Ovary (tissue), 10 donors: ENCODE measurements at places on chromosomes 1 and 21.

GRCh38 chr1:54391450-54392209 is 14.6 kb downstream of the SSBP3 start:
- DNase-seq: no peak

- no peak for DNase-seq
These were observed 37.0 kb downstream of the CCDC185 start for GRCh38 chr1:223430236-223430635.

- DNase-seq: no peak
These were observed 15.0 kb downstream of the TNFRSF25 start for GRCh38 chr1:6450943-6451373.

DNA sequence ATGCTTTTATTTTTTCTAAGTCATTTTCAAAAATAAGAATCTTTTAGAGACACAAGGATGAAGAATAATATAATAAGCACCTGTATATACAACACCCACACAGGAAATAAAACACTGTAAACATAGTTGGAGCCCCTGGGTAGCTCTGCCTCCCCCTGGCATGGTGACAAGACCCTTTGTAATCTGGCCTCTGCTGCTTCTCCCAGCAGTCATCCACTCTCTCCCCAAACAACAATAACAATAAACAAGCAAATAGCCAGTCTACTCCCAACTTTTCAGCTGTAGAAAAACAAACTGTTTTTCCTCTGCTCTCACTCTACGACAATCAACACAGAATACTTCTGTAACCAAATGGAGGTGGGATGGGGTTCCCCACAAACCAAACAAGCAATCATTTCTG is 110.1 kb downstream of the CSMD2 start:
- no peak for DNase-seq

DNA sequence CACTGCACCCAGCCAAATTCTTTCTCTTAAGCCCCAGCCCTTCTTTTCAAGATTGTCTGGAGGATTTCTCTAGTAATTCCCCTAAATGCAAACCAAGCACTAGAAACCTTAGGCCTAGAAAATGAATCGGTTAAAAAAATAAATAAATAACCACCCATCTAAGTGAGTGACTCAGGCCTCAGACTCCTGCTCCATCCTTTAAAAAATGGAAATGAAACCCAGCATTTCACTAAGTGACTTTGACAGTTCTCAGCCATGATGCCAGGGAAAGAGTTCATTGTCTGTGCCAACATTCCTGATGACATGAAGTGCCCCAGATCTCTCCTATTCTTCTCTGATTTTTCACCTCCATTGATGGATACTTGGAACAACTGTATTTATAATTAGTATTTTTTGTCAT is 415.2 kb upstream of the DAB1 start:
- no peak for DNase-seq

- no peak for DNase-seq
These were observed 21.2 kb upstream of the FAM131C start for GRCh38 chr1:16094453-16095158.

DNA sequence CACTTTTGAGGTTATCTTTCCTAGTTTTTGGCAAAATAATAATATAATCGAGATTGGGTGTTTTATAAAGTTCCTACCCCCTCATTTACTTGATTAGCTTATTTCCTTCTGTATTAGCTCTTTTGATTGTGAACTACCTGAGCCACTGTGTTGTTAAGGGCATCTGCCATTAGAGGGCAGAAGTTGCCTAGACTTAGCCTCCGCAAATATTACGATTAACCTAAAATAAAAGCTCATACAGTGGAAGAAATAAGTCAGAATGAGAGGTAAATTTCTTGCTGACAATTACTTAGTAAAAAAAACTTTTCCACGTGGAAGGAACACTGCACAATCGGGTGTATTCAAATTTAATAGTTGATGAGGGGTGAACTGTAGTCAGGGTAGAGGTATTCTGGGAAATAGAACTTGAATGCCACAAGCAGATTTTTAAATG is 2.3 kb downstream of the H3-3A start:
- peak; percentile 58 for DNase-seq

DNA sequence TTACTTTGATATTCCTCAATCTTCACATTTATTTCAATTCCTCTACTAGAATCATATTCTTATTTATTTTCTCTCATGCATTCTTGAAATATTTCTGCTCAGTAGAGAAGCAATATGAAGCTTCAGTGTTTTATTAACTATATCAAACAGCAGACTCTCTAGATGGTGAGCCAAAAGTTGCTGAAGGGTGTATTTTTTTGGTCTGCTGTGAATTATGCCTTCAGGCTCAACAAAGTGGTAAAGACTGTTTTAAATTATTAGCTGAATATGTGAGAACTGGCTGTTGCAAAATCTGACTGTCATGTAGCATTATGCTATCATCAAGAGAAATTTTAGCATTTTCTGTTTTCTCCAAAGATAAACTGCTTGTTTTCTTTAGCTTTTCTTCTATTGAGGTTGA is 24.9 kb upstream of the CDC42BPA start:
- DNase-seq: no peak

GRCh38 chr1:204295671-204296070 is 64.1 kb downstream of the PLEKHA6 start:
- no peak for DNase-seq

- DNase-seq: no peak
These were observed 3.1 kb downstream of the RNF220 start for GRCh38 chr1:44408212-44408582.

- no peak for DNase-seq
These were observed 95.3 kb downstream of the CASZ1 start for GRCh38 chr1:10701145-10701544.

DNA sequence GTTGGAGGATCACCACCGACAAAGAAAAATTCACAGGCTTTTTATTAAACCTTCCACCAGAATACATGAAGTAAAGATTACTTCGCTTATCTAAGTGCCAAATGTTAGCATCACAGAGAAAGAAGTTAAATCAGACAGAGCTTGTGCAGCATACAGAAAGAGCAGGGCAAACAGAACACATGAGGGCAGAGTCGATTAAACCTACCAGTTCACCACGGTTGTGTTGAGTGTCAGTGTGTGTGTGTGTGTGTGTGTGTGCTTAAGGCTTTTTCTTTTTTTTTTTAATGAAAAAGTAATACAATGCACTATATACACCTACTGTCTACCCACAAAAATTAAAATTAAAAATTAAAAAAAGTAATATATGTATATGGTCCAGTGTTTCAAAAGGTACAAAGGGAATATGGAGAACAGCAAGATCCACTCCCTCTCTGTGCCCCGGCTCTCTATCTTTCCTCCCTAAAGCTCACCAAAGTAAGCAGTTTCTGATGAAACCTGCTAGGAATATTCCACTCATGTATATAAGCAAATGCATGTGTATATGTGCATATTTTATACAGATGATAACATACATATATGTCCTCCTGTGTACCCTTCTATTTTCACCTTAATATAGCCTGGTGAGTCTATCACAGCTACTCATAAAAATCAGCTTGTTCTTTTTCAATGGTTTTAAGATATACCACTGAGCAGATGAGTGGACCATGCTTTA is 17.7 kb downstream of the YIPF1 start:
- DNase-seq: no peak

GRCh38 chr1:12461754-12462153 is 156.3 kb downstream of the DHRS3 start:
- DNase-seq: no peak

GRCh38 chr1:211336161-211336560 is 9.5 kb downstream of the TRAF5 start:
- no peak for DNase-seq

- peak; percentile 65 for DNase-seq
These were observed 58.5 kb upstream of the ACTL8 start for GRCh38 chr1:17696417-17697301.

DNA sequence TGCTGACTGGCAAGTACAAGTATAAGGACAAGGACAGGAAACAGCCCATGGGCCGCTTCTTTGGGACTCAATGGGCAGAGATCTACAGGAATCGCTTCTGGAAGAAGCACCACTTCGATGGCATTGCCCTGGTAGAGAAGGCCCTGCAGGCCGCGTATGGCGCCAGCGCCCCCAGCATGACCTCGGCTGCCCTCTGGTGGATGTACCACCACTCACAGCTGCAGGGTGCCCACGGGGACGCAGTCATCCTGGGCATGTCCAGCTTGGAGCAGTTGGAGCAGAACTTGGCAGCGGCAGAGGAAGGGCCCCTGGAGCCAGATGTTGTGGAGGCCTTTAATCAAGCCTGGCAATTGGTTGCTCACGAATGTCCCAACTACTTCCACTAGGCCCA is 32.0 kb downstream of the SLC16A1 start:
- DNase-seq: no peak

GRCh38 chr1:207711285-207711684 is 40.6 kb upstream of the CD46 start:
- no peak for DNase-seq

DNA sequence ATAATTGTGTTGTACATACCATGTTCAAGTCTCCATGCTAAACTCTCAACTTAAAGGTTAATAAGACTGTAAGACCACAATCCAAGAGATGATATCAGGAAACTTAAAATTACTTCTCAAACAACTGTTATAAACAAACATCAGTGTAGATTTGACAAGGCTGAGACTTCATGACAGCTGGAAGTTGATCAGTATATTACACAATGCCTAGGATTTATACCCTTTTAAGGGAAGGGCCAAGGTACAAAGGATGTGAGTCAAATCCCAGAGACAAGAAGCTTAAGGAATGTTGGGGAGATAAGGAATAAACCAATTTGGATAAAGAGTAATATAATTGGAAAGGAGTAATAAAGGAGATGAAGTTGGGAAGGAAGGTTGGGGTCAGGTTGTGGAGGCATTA is 98.8 kb downstream of the LBR start:
- no peak for DNase-seq

DNA sequence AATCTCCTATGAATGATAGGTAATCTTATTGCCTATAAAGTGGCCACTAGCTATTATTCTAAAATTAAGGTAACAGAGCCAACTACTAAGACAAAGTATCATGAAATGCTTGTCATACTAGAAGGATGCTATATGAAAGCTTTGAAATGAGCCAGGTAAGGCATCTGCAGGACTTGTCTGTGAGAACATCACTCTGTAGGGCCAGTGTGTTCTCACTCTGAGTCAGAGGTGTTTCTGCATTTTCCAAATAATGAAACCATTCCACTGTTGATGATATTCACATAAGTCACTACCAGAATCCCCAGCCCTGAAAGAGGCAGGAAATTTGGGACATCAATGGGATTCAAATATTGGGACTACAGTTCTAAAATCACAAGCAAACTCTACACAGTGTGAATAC is 25.8 kb upstream of the GBP5 start:
- no peak for DNase-seq

DNA sequence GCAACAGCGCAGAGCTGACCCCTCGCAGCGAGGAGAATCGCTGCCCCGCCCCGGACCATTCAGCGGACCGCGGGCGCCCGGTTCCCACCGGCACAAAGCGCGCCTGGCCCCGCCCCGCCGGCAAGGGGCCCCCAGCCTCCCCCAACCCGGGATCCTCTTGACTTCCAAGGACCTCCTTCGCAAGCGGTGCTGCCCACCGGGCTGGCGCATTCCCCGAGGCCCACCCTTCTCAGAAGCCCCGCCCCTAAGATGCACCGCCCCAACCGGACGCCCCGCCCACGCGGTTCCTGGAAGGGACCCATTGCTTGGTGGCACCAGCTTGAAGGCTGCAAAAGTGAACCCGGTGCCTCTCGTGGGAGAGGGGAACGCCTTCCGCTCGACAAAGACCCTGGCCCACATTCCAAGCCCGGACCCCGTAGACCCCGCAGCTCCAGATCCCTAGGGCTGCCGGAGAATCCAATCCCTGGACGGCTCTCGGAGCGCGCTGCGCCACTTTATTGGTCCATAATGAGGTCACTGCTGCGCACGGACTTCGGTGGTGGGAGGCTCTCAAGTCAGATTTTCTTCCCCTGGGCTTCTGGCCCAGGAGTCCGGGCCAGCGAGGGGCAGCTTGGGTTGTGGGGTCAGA is 2.0 kb downstream of the HES3 start:
- no peak for DNase-seq

- DNase-seq: no peak
These were observed 318.5 kb downstream of the NTNG1 start for GRCh38 chr1:107459204-107459904.

DNA sequence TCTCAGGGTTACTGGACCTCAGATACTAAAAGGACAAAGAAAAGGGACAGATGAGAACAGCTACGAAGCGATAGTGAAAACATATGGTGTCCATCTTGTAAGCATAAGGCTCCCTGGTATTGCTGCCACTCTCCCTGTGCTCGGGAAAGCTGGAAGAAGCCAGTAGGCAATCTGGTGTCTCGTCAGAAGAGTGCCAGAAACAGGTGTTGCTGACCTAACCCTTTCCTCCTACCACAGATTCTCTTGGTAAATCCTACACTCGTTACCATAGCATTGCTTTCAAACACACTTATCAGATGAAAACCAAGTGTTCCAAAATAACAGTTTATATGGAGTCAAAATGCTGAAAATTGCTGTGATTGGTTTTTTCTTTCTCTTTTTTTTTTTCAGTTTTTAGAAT is 146.3 kb downstream of the NRIP1 start:
- no peak for DNase-seq

GRCh38 chr1:7613106-7613850 is 157.8 kb upstream of the VAMP3 start:
- DNase-seq: peak; percentile 18

GRCh38 chr1:224528900-224529299 is 87.2 kb upstream of the CNIH3 start:
- no peak for DNase-seq

- DNase-seq: no peak
These were observed 194.7 kb downstream of the AK5 start for GRCh38 chr1:77476475-77476874.

- no peak for DNase-seq
These were observed 7.3 kb downstream of the SH3BGRL3 start for GRCh38 chr1:26287033-26287711.

- no peak for DNase-seq
These were observed 13.1 kb downstream of the FAM78B start for GRCh38 chr1:166153525-166154314.

GRCh38 chr1:30807318-30808066 is 49.9 kb upstream of the LAPTM5 start:
- DNase-seq: peak; percentile 46
